ENCODE measurements at places on chromosomes 7 and 10.
A peak's percentile ranks its signal among the peaks of the same experiment; 100 is the strongest.

- DNase-seq, result no peak
Observed at GRCh38 chr10:114646426-114646825, 11.6 kb downstream of the ABLIM1 start.

DNA sequence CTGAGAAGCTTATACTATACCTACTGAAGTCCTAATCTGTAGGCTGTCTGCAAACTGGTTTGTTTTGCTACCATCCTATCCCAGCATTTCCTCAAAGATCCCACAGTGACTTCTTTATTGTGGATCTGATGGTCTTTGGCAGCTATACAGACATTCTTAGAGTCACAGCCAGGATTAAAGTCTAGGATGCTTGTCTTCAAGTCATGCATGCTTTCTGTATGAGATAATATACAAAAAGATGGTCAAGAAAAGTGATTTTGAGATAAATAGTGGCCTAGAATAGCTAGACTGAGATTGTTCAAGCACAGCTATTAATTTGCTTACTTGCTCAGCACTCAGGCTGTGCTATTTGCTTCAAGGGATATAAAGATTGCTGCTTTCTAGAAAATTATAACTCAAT lies 454.4 kb downstream of the AUTS2 start:
- DNase-seq, result no peak

DNA sequence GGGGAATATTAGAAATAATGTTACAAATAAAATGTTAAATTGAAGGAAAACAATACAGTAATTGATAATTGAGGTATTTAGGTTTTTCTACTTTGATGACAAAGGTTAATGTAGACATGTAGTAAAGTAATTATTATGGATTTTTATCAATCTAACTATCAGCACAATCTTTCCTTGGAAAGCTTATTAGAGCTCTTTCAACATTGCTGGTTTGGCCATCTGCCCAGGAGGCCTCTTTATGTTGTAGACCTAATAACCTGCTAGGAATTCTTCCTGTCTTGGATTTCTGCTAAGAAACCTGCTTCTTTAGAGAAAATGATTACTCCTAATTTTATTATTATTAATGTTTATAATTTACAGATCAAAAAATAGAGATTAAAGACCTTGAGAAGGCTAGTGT lies 78.9 kb downstream of the CHRM2 start:
- DNase-seq, result no peak

GRCh38 chr10:102917314-102917961 lies 656 bp upstream of the CNNM2 start:
- peak; percentile 66 for DNase-seq

DNA sequence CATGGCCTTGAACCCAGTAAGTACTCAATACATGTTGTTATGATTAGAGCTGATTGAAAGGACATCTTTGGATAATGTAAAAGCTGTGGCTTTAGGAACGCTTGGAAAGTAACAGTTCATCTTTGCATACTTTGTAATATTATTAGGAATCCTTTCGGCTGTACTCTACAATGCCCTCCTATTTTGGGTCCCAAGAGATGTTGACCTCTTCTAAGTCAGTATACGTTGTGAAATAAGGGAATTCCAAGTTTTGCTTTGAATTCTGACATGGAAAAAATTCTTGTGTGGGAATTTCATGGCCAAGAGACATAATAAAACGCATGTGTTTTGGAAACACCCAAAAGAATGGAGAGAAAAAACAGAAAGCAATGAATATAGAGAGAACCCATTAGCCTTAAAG lies 7.7 kb downstream of the AGR3 start:
- DNase-seq, result no peak

- no peak for DNase-seq
Observed at GRCh38 chr10:103680869-103681236, 174.5 kb downstream of the SH3PXD2A start.

GRCh38 chr10:17144757-17145156 lies 15.1 kb upstream of the CUBN start:
- DNase-seq, result no peak

DNA sequence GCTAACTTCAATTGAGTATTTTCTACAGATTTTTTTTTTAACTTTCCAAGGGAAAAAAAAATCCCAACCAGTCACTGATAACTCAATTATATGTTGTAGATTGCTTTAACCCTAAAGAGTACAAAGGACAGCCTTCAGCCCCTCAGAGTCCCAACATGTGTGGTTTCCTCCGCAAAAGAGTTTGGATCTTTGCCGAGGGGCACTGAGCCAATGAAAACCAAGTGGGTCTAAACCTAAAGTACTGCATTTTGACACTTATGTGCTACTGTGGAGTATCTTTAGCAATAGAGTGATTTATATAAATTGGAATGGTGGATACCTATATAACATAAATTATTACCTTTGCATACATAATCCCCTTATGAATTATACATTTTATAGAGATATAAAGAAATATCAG lies 91.5 kb downstream of the SEMA3D start:
- DNase-seq, result no peak

GRCh38 chr10:12196531-12197211 lies 683 bp downstream of the CDC123 start:
- DNase-seq, result no peak

GRCh38 chr7:48832303-48832845 lies 92.0 kb upstream of the CDC14C start:
- DNase-seq, result no peak

DNA sequence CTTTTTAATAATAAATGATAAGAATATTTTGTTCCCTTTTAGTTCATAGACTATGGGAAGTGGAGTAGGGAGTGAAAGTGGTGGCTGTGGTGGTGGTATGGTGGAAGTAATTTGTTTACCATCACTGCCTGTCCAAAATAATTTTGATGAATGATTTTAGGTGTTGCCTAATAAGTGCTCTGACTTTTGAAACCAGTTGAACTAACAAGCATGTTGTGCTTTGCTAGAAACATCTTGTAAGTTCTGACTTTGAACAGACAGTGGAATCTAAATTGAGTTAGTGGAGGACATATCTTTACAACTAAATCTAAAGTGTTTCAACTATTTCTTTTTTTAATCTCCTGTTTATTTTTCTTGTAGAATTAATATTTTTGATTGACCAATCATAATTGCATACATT lies 49.7 kb downstream of the ZEB1 start:
- no peak for DNase-seq

GRCh38 chr7:2271273-2272026 lies 29.4 kb downstream of the NUDT1 start:
- no peak for DNase-seq

All from stimulated activated CD8-positive, alpha-beta memory T cell treated with anti-CD3 and anti-CD28 coated beads, Interleukin-4, amount 100 ng/mL, for 1 hour (primary cell).